ENCODE measurements at places on chromosomes 6 and 20.
A peak's percentile ranks its signal among the peaks of the same experiment; 100 is the strongest.

DNA sequence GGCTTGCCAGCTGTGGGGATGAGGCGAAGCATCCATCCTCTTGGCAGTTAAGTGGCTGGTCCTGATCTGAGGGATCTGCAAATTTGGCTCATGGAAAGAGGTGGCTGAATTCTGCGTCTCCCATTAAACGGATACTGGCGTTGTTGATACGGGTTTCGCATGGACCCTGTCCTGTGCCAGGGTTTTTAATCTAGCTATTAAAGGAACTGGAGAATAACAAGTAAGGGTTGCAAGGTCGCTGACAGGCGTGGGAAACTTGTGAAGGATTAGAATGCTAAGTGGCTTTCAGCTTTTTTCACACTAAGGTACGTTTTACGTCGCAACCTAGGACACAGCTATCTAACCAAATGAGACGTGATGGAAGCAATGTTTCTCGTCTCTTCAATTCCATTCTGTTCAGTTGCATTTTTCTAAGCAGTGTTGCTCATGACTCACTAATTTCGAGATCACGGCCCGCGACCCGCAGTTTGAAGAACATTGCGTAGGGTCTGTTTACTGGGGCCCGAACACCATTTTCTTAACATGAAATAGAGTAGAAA, 852 bp downstream of the GMNN start:
- no peaks in the 10 kb centered on the region for H3K27me3 ChIP-seq
- peaks cover 19% of the 10 kb centered on the region for H3K36me3 ChIP-seq
- peaks cover 28% of the 10 kb centered on the region for H3K4me1 ChIP-seq
- peak overlapping the region; percentile 98 for H3K4me3 ChIP-seq

DNA sequence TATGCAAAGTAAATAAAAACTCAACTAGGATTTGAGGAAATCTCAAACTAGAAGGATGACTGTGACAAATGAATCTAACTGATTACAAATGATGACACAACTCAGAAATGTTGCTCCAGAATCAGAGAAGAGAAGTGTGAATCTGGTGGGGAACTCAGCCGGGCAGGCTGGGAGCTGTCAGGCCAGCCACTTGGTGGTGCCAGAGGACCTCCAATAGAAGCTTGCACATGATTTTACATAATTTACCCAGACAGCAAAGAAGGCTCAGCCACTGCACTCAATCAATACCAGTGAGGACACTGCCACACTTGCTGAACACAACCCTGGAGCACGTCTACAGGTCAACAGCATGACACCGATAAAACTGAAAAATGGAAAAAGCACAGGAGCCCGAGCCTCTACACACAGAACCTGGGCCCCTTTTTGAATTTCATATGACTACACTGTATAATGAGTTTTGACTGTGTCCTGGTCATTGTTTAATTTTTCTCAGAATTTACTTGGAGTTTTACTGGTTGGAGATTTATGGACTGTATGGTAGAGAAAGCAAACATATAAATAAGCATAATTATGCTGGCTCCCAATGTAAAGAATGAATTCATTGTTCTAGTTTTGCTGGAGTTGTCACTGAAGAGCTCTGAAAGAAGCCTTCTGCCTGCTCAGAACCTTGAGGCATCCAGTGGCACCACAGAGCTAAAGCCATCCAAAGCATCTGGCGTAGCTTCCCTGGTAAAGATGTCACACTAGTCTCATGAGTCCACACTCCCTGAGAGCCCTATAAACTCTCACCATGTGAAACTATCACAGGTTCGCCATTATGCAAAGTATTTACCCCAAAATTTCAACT, 296.5 kb downstream of the THBS2 start:
- no peaks in the 10 kb centered on the region for H3K27me3 ChIP-seq
- no peaks in the 10 kb centered on the region for H3K36me3 ChIP-seq
- no peak overlapping the region for H3K4me3 ChIP-seq
- no peaks in the 10 kb centered on the region for H3K4me1 ChIP-seq

DNA sequence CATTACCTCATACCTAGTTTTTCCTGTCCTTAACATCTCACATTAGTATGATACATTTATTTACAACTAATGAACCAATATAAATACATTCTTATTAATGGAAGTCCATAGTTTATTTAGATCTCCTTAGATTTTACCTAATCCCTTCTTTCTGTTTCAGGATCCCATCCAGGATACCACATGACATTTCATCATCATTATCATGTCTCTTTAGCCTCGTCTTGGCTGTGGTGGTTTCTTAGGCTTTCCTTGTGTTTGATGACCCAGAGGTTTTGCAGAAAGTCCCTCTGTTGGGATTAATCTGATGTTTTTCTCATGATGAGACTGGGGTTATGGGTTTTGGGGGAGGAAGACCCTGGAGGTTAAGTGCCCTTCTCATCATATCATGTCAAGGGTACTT, 89.3 kb upstream of the IYD start:
- no peak overlapping the region for H3K4me3 ChIP-seq
- H3K4me1 ChIP-seq: no peaks in the 10 kb centered on the region
- DNase-seq: no peak
- H3K36me3 ChIP-seq: no peaks in the 10 kb centered on the region

DNA sequence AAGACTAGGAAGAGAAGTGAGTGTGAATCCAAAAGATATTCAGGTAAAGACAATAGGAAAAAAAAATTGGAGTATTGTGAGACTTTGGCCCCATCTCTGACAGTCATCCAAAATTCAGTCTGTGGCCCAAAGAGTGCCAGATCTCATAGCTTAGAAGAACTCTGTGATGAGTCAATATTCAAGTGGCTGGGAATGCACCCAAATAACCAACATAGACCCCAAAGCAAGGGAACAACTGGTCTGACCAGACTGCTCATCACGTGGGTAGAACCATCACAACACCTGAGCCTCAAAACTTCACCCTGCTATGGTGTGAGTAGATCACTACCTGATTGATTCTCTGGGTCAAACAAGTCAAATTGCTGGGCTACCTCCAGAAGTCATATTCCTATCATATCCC, 51.1 kb upstream of the TRDN start:
- no peak for DNase-seq
- H3K36me3 ChIP-seq: no peaks in the 10 kb centered on the region
- H3K4me3 ChIP-seq: no peak overlapping the region
- no peaks in the 10 kb centered on the region for H3K4me1 ChIP-seq

DNA sequence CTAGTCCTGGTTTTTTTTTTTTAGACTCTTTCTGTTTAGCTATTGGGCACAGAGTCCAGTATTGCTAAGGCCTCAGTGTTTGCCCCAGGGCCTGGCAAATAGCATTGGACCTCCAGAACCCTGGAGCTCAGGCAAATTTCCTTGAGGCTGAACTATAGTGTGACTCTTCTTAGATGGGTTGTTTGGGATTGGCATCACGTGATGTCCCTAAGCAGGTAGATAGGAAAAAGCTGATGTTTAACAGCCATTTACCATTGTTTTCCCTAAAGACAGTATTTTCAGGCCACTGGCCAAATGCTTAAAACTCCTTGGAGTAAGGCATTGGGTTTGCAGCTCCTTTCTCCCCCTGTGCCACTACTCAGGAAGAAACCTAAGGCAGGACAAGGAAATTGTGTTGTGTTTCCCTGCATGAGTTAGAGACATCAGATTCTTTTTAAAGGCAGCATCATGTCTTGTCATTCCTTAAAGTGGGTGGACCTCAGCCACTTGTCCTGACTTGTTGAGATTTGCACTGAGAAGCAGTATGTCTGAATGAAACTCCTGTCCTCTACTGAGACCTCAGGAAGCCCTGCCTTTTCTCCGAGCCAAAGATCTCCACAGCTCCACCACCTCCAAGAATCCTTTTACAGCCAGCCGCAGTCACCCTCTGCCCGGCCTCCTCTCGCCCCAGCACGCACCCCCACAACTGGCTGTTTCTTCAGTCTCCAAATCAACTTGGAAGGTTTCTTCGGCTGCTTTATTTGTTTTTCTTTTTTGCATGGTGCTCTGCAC, 46.2 kb upstream of the RNF144B start:
- no peak for DNase-seq
- no peak overlapping the region for H3K27ac ChIP-seq
- no peak overlapping the region for H3K4me3 ChIP-seq
- H3K4me1 ChIP-seq: peaks cover 10% of the 10 kb centered on the region
- H3K27me3 ChIP-seq: no peaks in the 10 kb centered on the region

GRCh38 chr6:165571721-165572132, 91.3 kb downstream of the PDE10A start:
- DNase-seq: peak; percentile 12
- H3K4me3 ChIP-seq: no peak overlapping the region
- peaks cover 15% of the 10 kb centered on the region for H3K4me1 ChIP-seq
- no peaks in the 10 kb centered on the region for H3K27me3 ChIP-seq

GRCh38 chr6:13001927-13002326, 285.4 kb downstream of the PHACTR1 start:
- H3K4me1 ChIP-seq: peaks cover 31% of the 10 kb centered on the region
- no peak overlapping the region for H3K4me3 ChIP-seq
- no peak overlapping the region for H3K27ac ChIP-seq

GRCh38 chr6:1629316-1629715, 19.6 kb downstream of the FOXC1 start:
- no peak overlapping the region for H3K4me3 ChIP-seq
- H3K27ac ChIP-seq: no peak overlapping the region
- DNase-seq: no peak
- H3K36me3 ChIP-seq: no peaks in the 10 kb centered on the region

GRCh38 chr6:79818471-79818870, 128.9 kb downstream of the ELOVL4 start:
- H3K36me3 ChIP-seq: no peaks in the 10 kb centered on the region
- no peak overlapping the region for H3K27ac ChIP-seq
- H3K4me1 ChIP-seq: no peaks in the 10 kb centered on the region
- peaks cover 2% of the 10 kb centered on the region for H3K27me3 ChIP-seq
- no peak for DNase-seq

DNA sequence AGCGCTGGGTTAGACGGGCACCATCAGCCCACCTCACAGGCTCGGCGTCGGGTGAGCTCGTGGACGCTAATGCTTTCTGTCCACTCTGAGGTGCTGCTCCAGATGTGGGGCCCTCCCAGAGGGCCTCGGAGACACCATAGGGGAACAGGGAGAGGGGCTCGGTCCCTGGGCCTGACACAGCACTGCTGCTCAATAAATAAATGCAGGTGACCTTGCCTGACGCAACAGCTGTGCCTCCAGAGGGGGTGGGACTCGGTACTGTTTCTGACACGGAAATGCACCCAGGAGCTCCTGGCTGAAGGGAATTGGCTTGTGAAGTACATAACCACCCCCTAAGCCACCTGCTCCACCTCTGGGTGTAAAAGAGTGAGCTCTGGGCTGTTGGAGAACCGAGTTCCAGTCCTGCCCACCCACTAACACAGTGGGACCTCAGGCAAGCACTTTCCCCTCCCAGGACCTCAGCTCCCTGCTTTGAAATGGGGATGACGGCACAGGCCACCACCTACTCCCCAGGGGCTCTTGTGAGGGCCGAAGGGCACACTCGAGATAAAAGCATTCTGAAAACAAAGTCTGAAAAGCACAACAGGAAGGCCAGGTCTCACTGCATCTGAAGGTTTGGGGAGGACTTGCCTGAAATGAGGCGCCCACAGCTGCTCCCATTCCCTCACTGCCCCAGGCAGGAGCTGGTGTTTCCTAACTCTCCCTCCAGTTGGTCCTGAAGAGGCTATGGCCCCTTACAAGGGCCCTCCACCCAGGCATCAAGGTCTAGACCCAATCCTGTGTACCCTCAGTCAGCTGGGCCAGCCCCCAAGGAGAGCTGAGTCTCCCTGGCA, 6.7 kb downstream of the KCNK15 start:
- H3K27me3 ChIP-seq: no peaks in the 10 kb centered on the region
- no peaks in the 10 kb centered on the region for H3K36me3 ChIP-seq
- H3K4me1 ChIP-seq: peaks cover 7% of the 10 kb centered on the region
- DNase-seq: no peak
- no peak overlapping the region for H3K4me3 ChIP-seq

DNA sequence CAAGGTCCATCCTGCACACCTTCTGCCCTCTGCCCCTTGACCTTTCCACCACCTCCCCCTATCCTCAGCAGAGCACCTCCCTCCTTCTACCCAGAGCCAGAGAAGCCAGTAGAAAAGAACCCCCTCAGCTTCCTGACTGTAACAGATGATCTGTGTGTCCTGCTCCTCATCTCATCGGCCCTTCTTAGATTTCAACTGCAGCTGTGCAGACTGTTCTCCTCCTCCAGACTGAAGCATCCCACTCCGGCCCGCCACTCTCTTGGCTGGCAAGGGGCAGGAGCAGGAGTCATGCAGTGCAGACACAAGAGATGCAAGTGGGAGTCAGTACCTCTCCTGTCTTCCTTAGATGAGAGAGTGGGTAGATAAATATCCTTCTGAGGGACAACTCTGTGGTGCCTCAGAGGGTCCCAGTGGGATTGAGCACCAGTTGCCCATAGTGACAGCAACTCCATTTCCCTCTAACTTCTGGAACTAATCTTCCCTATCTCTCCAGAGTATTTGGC, 163.5 kb upstream of the MLN start:
- H3K27me3 ChIP-seq: no peaks in the 10 kb centered on the region
- no peak overlapping the region for H3K4me3 ChIP-seq
- no peak for DNase-seq

- DNase-seq: peak; percentile 78
- H3K4me3 ChIP-seq: no peak overlapping the region
- no peaks in the 10 kb centered on the region for H3K4me1 ChIP-seq
- H3K27ac ChIP-seq: no peak overlapping the region
- H3K36me3 ChIP-seq: no peaks in the 10 kb centered on the region
These were observed 106.2 kb downstream of the JPH2 start for GRCh38 chr20:44080646-44081267.

GRCh38 chr6:74606582-74607071, 599.2 kb downstream of the COL12A1 start:
- H3K27ac ChIP-seq: no peak overlapping the region
- no peaks in the 10 kb centered on the region for H3K36me3 ChIP-seq
- H3K4me3 ChIP-seq: no peak overlapping the region
- no peaks in the 10 kb centered on the region for H3K27me3 ChIP-seq
- no peaks in the 10 kb centered on the region for H3K4me1 ChIP-seq
- DNase-seq: no peak

DNA sequence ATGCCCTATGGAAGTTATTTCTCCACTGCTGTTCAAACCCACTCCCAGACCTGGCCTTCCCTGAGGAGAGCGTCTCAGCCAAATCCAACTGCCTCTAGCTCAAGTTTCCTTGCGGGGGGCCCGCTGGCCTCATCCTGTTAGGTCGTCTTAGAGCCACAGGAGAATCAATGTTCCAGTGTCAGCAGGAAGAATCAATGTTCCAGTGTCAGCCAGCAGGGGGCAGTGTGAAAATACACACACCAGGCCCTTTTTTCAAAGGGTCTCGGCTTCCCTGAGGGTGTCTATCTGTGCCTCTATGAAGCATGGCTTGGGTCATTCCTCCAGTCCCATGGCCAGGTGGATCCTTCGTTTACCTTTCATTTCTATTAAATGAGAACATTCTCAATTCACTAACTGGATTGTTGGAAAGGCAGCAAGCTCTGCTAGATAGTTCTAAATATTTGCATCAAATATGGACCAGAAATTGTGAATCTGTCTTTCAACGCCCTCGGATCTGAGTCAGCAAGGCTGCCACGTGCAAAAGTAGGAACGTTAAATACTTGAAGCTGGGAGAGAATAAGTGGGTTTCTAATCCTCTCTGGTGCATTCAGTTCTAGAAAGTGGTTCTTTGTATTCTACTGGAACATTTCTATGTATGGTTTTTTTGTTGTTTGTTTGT, 19.2 kb downstream of the PRND start:
- H3K4me1 ChIP-seq: no peaks in the 10 kb centered on the region
- no peaks in the 10 kb centered on the region for H3K36me3 ChIP-seq
- H3K27me3 ChIP-seq: no peaks in the 10 kb centered on the region
- H3K27ac ChIP-seq: no peak overlapping the region
- peak; percentile 62 for DNase-seq
- H3K4me3 ChIP-seq: no peak overlapping the region

All from common myeloid progenitor, CD34-positive (primary cell).